ENCODE measurements at places on chromosomes 4 and X.

GRCh38 chr4:81602854-81603253, 131.1 kb upstream of the RASGEF1B start:
- no peak for DNase-seq

DNA sequence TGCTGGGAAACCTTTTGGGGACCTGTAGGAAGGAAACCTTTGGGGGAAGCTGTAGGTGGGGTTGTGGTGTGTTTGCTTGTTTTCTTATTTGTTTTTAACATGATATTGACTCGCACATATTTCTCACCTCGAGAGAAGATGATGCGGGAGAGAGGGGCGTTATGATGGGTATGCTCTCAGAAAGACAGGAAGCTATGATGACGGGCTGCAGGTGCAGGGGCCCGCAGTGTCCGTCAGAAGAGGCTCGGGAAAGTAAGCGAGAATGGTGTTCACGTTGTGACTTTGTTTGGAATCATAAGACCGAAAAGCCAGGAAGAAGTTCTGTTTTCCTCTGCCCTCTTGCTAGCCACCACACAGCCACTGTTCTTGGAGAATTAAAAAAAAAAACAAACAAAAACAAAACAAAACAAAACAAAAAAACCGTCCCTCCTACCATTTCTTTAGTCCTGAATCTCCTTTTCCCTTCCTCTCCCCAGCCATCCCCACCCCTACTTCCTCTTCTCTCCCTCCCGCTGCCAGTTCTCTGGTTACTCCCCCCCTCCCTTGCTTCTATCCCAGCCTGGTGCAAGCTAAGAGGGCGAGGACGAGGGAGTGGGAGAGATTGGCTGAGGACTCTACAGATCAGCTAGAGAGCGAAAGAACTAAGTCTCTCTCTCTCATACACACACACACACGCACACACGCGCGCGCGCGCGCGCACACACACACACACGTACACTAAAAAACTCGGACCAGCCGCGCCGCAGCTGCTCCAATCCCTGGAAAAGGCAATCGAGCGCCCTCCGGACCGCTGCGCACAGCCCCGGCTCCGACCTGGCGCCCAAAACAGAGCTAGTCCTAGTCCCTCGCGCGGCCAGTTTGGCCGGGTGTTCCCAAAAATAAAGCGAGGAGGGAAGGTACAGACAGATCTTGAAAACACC, at the start of gene BMP3:
Gene BMP3 (plus strand): TSS at position 648 of the 920 bp plus-strand sequence. CDS start 577 bp downstream, outside the sequence.
- DNase-seq = no peak

GRCh38 chr4:73922766-73923630, 53.8 kb downstream of the CXCL1 start:
- no peak for DNase-seq

GRCh38 chr4:126591583-126591982, 1041.2 kb upstream of the INTU start:
- DNase-seq = no peak

DNA sequence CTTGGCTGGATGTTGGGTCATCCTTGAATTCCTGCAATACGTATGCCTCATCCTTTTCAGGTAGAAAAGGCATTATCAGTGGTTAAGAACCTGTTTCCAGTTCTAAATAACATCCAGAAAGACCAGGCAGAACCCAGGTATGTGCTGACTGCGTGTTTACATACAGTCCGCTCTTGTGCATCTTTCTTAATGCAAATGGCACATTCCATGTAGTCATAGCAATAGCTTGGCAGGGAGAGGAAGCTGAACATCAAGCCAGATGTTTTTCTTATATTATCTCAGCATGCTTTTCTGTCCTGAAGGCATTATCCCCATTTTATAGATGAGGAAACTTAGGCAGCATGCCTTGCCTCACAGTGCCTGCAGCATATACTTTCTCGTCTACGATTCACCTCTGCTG, 2.1 kb downstream of the DCLK2 start:
- no peak for DNase-seq

DNA sequence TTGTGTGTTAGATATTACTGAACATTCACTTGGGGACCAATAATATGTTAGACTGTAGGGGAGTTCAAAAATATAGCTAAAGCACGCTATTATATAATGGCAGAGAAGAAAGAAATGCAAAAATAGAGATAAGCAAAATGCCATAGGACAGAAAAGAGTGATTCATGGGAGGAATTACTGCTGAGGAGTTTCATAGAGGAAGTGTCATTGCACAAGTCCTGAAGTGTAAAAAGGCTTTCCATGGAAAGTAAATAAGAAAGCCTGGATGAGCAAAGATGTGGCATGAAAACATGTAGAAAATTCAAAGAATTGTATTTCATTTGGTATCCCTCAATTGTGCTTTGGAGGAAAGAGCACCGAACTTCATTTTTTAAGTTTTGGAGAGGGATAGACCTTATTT, 14.5 kb downstream of the HMGB2 start:
- DNase-seq = no peak

- DNase-seq = no peak
These were observed 487.8 kb downstream of the BCOR start for GRCh38 chrX:39609941-39610340.

DNA sequence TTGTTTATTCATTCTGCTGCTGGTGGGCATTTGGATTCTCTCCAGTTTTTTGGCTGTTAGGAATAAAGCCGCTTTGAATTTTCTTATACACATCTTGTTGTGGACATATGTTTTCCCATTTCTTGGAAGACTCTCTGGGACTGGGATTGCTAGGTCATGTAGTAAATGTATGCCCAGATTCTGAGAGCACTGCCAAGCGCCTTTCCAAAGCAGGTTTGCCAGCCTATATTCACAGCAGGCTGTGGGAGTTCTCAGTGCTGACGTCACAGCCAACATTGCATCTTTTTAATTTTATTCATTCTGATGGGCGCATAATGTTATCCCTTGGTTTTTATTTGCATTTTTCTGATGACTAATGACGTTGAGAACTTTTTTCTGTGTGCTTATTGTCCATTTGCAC, 24.1 kb downstream of the TMEM271 start:
- DNase-seq = no peak

DNA sequence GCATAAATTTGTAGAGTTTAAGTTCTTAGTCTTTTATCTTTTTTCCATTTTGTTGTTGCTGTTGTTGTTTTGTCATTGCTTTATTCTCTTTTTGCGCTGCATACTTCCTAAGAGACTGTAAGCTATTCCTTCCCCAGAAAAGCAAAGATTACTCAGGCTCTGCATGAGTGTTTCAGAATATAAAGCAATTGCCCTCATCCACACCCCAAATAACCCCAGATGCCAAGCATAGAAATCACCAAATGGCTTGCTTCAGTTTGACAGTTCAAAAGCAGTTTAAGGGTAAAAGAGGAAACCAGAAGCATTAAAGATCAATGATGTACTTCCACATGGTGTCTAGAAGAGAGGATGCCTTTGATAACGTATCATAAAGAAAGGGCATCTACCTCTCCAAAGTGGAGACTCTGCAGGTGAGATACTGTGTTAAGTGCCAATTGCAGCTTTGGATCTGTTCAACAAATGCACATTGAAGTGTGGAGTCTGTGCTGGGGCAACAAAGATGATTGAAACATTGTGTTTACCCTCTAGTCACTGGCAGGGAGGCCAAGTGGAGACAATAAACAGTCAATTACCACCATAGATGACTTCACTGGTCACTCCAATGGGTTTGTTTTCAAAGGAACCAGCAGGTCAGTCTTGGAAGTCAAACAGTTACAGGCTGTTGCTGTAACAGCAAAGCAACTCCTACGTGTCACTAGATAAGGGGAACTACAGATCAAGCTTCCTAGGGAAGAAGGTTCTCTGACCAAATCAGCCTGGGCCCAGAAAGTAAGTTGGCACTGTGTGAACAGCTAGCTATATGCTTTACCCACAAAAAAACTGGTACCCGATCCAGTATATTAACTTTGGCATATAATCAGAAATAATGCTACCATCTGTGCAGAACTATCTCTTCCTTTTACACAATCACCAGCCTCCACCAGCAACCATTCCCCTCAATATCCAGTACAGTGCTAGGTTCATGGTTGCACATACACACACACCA, 40.6 kb upstream of the IL21 start:
- DNase-seq = no peak

All from GM18507 (cell line).